ENCODE measurements at places on chromosomes 3 and 15. TPM values are rescaled to one million over a fixed set of nuclear protein-coding genes. Genes with fewer than 3 reads are reported as not detected.

Gene PXYLP1
- 33.5 TPM for total RNA-seq

Gene ATP1B3
- total RNA-seq, result 123 TPM

Gene ZNF662
- total RNA-seq, result not detected

Gene TLR9
- not detected for total RNA-seq

Gene LRRIQ4
- total RNA-seq, result 0.16 TPM

Gene TMEM40
- not detected for total RNA-seq

Gene C3orf20
- total RNA-seq, result not detected

Gene CPN2
- total RNA-seq, result not detected

Gene P2RY12
- total RNA-seq, result not detected

Data from neural crest cell (in vitro differentiated cells).